ENCODE measurements at places on chromosomes 13 and 19.

DNA sequence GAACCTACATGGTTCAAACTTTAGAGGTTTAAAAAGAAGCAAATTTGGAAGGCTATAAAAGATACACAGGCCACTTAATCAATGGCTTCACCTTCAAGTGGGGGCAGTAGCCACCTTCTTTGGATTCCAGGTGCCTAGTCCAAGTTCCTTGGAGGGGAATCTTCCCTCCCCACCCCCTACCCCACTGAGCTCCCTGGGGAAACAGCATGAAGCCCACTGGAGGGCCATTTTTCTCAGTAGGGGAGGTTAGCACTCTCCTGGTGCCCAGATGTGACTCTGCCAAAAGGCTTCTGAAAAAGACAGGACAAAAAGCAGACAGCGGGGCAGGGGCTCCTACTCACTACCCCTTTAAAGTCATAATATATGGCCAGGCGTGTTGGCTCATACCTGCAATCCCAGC lies 93.9 kb downstream of the KCTD15 start:
- DNase-seq = no peak

- no peak for DNase-seq
Observed at GRCh38 chr19:50534478-50534877, 20.8 kb upstream of the ASPDH start.

- DNase-seq = peak; percentile 20
Observed at GRCh38 chr13:60369242-60369641, 27.8 kb upstream of the TDRD3 start.

- peak; percentile 72 for DNase-seq
Observed at GRCh38 chr19:8615813-8616596, 5.5 kb upstream of the ADAMTS10 start.

GRCh38 chr19:15479391-15480345 lies at the start of gene PGLYRP2:
Gene PGLYRP2, minus strand, starts transcription at chr19:15479501. Its CDS starts 130 bp downstream, at chr19:15479371.
- DNase-seq = peak; percentile 19

- DNase-seq = peak; percentile 43
Observed at GRCh38 chr13:75186379-75186778, 295.6 kb downstream of the TBC1D4 start.

GRCh38 chr19:6906559-6907060 lies 19.2 kb downstream of the ADGRE1 start:
- DNase-seq = no peak

Measured in dermis blood vessel endothelial cell (primary cell).